ENCODE measurements at places on chromosomes 6 and 20. TPM values are rescaled to one million over a fixed set of nuclear protein-coding genes. Genes with fewer than 3 reads are reported as not detected.

Gene RBPJL
- not detected for total RNA-seq

Gene RFX6
- not detected for total RNA-seq

Gene UNC93A
- not detected for total RNA-seq

Gene SIRPA
- total RNA-seq = 72.8 TPM

Gene TRPC4AP
- 54.1 TPM for total RNA-seq

Gene UFL1
- 15.4 TPM for total RNA-seq

Gene TMEM244
- not detected for total RNA-seq

Gene NRN1
- total RNA-seq = 40.8 TPM

GRCh38 chr6:130070792-130071191 lies 52.4 kb downstream of the L3MBTL3 start:
- H3K27me3 ChIP-seq = no peaks in the 10 kb centered on the region
- H3K36me3 ChIP-seq = no peaks in the 10 kb centered on the region
- no peak for DNase-seq

DNA sequence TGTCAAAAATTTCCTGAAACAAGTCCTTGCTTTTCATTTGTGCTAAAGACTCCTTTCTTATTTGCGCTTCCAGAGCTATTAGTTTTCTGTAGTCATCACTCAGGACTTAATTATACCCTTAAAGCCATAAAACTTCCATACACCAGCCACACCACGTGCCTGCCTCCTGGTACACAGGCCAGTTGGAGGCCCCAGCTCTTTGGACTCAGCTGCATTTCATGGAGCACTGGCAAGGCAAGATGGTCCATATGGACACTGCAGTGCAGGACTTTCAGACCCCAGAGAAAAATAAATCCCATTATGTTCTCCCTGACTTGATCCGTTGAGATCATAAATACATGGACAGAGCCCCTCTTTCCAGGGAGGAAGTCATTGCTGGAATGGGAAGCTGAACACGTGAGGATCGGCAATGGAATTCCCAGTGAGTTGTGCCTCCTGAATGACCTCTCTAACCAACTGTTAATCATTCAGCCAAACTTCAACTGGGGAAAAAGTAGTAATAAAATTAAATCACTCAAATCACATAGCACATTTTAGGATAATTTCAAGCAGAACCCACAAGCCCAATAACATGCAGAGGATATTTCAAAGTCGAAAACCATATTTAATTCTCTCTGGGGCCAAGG lies 173.1 kb downstream of the HACE1 start:
- H3K36me3 ChIP-seq = no peaks in the 10 kb centered on the region
- no peaks in the 10 kb centered on the region for H3K4me1 ChIP-seq
- no peak for DNase-seq
- no peak overlapping the region for H3K27ac ChIP-seq
- no peak overlapping the region for H3K4me3 ChIP-seq

DNA sequence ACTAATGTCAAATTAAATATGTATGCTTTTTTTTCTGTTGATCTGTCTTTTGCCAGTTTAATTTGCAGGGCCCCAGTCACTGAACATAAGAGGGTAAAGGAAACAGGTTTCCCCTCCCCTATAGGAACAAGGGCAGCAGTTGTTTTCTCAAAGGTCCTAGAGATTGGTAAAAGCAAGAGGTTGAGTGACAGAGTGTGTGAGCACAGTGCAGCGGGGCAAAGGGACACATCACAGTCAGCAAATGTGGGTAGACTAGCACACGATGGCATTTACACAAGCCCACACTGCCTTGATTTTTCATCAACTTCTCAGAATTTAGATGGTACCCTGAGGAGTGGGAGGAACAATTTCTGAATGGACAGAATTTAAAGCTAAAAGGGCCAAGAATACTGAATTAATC lies 138.7 kb upstream of the MYLIP start:
- H3K4me1 ChIP-seq = no peaks in the 10 kb centered on the region
- H3K27me3 ChIP-seq = no peaks in the 10 kb centered on the region
- no peaks in the 10 kb centered on the region for H3K36me3 ChIP-seq
- DNase-seq = no peak
- no peak overlapping the region for H3K27ac ChIP-seq

GRCh38 chr6:39029156-39030011 lies 19.2 kb upstream of the GLP1R start:
- H3K27ac ChIP-seq = no peak overlapping the region
- H3K4me3 ChIP-seq = no peak overlapping the region
- no peak for DNase-seq
- H3K36me3 ChIP-seq = no peaks in the 10 kb centered on the region
- no peaks in the 10 kb centered on the region for H3K27me3 ChIP-seq

DNA sequence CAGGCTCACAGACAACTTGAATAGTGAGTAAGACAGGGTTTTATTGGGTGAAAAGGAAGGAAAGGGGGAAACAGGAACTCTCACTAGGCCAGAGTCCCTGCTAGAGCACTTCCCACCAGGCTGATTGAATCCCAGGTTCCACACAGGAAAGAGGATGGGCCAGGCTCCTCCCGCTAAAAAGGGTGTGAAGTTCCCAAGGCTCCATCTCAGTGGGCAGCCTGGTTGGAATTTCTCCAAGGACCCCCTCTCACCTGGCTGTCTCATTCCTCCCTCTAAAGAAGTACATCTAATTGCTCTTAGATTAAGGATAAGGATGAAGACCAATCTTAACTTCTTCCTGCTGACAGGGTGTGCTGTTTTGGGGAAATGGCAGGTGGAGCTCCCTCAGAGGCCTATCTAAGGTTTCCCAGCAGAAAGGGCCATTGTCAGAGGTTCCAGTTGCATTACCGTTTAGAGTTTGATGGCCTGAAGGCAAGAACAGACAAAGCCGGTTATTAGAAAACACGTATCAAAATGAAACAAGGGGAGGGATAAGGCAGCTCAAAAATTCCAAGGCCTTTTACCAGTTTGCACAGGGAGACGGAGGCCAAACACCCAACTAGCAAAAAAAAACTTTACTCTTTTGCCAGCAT lies 21.5 kb downstream of the COL19A1 start:
- H3K4me3 ChIP-seq = no peak overlapping the region
- H3K4me1 ChIP-seq = no peaks in the 10 kb centered on the region
- no peaks in the 10 kb centered on the region for H3K27me3 ChIP-seq
- no peak for DNase-seq
- H3K36me3 ChIP-seq = no peaks in the 10 kb centered on the region

GRCh38 chr6:72561629-72562028 lies 60.2 kb upstream of the KCNQ5 start:
- no peaks in the 10 kb centered on the region for H3K4me1 ChIP-seq
- no peaks in the 10 kb centered on the region for H3K36me3 ChIP-seq
- no peak overlapping the region for H3K27ac ChIP-seq
- DNase-seq = no peak
- no peak overlapping the region for H3K4me3 ChIP-seq

DNA sequence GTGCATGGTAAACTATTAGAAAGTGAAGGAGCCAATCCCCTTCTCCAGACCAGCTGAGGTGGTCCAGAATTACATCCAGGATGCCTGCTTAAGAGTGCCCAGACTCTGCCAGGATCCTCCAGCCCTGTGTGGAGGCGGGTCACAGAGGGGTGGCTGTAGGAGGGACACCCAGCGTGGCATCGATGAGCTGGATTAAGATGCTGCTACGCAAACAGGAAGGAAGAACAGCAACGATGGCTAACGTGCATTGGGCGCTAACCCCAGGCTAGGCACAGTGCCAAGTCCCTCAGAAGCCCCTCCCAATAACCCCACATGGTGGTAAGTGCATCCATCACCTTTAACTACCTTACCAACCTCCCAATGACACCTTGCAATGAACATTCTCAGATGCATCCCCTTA lies 63.9 kb upstream of the MRPS10 start:
- no peak overlapping the region for H3K27ac ChIP-seq
- no peaks in the 10 kb centered on the region for H3K27me3 ChIP-seq
- no peaks in the 10 kb centered on the region for H3K36me3 ChIP-seq
- no peaks in the 10 kb centered on the region for H3K4me1 ChIP-seq

GRCh38 chr6:116420341-116420740 lies 40.8 kb upstream of the CALHM6 start:
- H3K27me3 ChIP-seq = no peaks in the 10 kb centered on the region
- DNase-seq = no peak
- H3K36me3 ChIP-seq = no peaks in the 10 kb centered on the region
- H3K4me1 ChIP-seq = no peaks in the 10 kb centered on the region
- H3K4me3 ChIP-seq = no peak overlapping the region

DNA sequence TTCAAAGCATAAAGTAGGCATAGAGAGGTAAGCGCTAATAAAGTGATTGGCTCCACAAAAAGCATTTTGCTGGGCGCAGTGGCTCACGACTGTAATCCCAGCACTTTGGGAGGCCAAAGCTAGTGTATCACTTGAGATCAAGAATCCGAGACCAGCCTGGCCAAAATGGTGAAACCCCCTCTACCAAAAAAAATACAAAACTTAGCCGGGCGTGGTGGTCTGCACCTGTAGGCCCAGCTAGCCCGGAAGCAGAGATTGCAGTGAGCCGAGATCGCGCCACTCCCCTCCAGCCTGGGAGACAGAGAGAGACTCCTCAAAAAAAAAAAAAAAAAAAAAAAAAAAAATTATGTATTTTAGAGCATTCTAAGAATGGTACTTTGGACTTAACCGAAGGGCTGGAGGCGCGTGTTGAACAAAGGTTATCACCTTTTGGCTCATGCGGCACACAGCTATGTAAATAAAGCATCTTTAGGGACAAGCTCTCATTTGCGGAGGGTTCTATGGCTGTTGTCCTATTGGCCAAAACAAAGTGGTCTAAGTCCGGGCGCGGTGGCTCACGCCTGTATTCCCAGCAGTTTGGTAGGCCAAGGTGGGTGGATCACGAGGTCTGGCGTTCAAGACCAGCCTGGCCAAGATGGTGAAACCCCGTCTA lies 17.4 kb downstream of the HFE start:
- no peaks in the 10 kb centered on the region for H3K36me3 ChIP-seq
- H3K4me3 ChIP-seq = peak overlapping the region; percentile 67
- peak overlapping the region; percentile 93 for H3K27ac ChIP-seq
- no peak for DNase-seq
- peaks cover 13% of the 10 kb centered on the region for H3K4me1 ChIP-seq

DNA sequence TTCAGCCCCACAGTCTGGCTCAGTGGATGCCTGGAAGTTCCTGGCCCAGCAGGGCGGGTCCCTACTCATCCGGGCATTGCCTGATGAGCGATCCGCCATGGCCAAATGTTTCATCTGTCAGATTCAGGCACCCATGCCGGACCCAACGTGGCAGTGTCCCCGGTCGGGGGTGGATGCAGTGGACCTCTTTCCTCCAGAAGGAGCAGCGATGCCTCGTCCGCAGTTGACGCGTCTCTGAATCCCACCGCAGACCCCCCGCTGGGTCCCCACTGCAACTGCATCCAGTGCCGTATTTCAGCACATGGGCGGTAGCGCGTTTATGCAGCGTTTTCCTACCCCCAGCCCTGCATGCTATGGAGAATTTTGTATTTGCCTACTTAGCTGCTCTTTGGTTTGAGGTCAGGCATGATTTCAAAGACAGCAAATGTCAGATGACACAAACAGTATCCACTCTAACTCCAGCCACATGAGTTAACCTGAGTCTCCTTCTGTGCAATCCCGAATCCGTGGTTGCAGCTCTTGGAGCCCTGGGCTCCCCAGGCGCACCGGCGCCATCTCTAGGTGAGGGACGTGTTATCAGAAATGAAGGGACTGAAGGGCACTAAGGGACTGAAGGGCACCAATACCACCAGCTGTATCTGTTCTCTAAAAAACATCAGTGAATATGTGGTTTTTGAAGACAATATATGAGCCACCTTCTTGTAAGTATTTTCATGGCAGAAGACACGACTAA lies 72.6 kb upstream of the THBS2 start:
- no peak for DNase-seq
- no peak overlapping the region for H3K4me3 ChIP-seq
- H3K4me1 ChIP-seq = no peaks in the 10 kb centered on the region

DNA sequence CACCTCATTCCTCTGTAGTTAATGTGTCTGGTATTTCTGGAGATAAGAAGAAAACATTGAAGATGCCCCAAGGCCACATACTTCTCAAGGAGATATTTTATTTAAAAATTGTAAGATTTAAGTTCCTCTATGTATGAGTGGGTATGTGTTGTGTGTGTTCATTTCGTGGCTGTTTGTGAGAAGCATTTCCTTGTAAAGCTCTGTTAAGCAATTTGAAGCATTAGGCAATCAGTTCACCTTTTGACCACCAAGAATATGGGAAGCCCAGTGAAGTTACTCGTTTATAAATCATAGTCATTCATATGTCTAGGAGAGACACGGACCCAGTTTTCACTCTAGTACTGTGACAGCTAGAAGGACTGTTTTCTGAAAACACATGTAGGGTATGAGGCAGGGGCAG lies 717.6 kb upstream of the MAP3K7 start:
- no peaks in the 10 kb centered on the region for H3K4me1 ChIP-seq
- H3K27ac ChIP-seq = no peak overlapping the region
- no peaks in the 10 kb centered on the region for H3K27me3 ChIP-seq
- no peak overlapping the region for H3K4me3 ChIP-seq

DNA sequence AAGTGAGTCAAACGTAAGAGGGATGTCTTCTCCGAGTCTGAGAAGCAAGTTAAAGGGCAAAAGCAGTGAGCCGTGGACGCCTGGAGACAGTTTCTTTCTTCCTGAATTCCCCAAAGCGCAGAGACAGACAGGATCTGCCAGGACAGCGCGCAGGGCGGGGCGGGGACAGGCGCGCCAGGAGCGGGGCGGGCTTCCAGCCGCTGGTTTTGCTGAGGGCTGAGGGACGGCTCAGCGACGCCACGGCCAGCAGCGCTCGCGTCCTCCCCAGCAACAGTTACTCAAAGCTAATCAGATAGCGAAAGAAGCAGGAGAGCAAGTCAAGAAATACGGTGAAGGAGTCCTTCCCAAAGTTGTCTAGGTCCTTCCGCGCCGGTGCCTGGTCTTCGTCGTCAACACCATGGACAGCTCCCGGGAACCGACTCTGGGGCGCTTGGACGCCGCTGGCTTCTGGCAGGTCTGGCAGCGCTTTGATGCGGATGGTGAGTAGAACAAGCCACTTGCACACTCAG lies at the start of gene SCGN:
Gene SCGN, plus strand, starts transcription at position 209 of the 509 bp plus-strand sequence. Its CDS starts 189 bp downstream, at position 398.
- no peaks in the 10 kb centered on the region for H3K36me3 ChIP-seq
- DNase-seq = peak; percentile 65
- H3K4me1 ChIP-seq = no peaks in the 10 kb centered on the region
- H3K27me3 ChIP-seq = no peaks in the 10 kb centered on the region
- no peak within 1 kb of the TSS for H3K27ac ChIP-seq

DNA sequence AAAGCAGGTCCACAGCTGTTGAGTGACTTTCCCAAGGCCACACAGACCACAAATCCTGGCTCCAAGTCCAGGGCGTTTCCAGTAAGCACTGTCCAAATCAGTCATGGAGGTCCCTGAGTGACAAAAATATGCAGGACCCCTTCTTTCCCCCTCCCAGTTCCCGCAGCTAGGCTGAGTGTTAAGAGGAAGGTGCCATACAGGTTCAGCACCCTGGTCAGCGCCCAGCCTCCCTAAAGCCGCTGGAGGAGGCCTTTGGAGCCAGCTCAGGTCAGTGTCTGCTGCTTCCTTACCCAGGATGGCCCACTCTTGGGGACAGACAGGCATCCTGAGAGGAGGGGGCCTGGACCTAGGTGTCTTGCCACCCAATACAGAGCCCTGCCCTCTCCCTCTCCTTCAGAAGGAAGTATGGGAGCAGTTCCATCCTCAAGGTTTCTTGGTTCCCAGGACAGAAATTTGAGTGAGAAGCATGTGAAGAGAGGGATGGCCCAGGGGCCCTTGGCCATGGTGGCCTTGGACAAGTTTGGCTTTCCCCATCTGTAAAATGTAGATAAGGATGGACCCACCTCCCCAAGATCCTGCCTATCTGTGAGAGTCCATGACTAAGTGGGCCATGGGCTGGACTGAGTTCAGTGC lies 13.2 kb downstream of the TMEM74B start:
- H3K4me3 ChIP-seq = no peak overlapping the region
- no peaks in the 10 kb centered on the region for H3K4me1 ChIP-seq
- peaks cover 60% of the 10 kb centered on the region for H3K36me3 ChIP-seq
- no peak overlapping the region for H3K27ac ChIP-seq
- H3K27me3 ChIP-seq = no peaks in the 10 kb centered on the region
- DNase-seq = no peak

GRCh38 chr6:30542404-30542725 lies 13.9 kb downstream of the GNL1 start:
- H3K27me3 ChIP-seq = no peaks in the 10 kb centered on the region
- peaks cover 19% of the 10 kb centered on the region for H3K36me3 ChIP-seq
- no peak overlapping the region for H3K4me3 ChIP-seq
- no peak for DNase-seq
